ENCODE measurements at places on chromosomes 2 and 18.
A peak's percentile ranks its signal among the peaks of the same experiment; 100 is the strongest.

DNA sequence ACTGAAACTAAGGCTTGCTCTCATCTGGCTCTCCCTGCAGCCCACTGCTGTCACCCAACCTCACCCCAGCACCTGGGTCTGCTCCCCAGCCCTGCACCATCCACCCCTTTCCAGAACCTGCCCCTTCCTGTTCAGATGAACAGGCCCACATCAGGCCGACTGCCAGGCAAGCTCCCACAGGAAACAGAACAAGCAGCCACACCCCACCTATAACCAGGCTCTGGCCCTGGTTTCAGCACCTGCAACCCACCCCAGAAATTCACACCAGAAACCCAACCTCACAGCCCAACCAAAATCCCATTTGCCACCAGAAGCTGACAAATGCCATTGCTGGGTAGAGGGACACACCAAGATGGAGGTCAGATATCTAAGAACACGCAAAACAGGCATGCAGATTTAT is 159.2 kb upstream of the ID2 start:
- DNase-seq = no peak

- peak; percentile 77 for DNase-seq
Measured at GRCh38 chr18:48940854-48941611, 9.7 kb downstream of the SMAD7 start.

DNA sequence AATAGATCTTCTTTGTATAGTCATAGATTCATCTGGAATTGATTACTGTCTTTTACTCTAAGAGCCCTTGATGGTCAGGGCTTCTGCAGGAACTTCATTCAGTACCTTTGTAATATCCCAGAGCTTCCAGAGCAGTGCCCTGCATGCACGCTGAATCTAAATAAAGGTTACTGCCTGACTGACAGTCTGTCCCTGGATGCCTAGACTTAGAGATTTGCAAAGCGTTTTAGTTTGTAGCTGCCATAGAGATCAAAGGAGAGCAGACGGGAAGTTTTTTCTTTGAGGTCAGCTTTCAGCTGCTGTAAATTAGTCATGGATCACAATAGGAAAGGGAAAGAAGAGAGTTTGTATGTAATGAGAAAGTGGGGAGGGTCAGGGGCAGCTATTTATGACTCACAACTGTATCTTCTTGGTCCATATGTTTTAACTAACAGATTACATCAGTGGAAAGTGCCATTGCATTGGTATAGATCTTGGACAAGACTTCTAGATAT is 45.2 kb upstream of the NYAP2 start:
- DNase-seq = no peak

DNA sequence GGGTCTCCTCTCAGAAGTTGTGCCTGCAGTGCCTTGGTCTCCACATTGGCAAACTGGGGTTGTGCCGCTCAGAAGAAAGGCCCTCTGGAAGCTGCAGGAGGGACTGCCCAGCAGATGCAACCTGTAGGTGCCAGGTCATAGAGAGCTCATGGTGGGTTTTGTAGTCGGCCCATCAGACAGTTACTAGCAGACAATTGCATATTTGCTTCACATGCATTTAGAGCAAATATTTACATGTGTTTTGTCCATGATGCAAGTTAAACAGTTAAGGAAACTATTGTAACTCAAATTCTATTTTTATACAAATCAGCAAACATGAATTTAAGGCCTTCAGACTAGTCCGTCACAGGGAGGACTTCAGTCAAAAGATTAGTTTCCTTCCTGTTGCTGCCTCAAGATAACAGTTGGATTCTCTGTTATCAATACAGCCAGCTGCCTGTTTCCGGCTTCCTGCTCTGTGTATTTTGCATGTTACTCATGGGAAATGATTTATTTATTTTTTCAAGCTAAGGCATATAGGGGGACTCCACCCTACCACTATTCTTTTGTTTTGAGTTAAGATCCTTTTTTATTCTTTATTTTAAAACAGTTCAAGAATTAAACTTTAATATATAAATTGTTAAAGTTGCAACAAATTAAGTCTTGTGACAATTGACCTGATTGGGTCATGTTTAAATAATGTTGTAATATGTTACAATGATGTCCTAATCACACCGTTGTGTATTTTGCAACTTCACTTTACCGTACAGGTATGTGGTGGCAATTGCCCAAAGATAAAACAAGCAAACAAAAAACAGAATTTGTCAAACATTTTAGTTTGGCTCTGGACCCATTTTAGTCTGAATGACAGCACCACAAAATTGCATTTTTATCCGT is 133.5 kb downstream of the SPTBN1 start:
- DNase-seq = no peak

DNA sequence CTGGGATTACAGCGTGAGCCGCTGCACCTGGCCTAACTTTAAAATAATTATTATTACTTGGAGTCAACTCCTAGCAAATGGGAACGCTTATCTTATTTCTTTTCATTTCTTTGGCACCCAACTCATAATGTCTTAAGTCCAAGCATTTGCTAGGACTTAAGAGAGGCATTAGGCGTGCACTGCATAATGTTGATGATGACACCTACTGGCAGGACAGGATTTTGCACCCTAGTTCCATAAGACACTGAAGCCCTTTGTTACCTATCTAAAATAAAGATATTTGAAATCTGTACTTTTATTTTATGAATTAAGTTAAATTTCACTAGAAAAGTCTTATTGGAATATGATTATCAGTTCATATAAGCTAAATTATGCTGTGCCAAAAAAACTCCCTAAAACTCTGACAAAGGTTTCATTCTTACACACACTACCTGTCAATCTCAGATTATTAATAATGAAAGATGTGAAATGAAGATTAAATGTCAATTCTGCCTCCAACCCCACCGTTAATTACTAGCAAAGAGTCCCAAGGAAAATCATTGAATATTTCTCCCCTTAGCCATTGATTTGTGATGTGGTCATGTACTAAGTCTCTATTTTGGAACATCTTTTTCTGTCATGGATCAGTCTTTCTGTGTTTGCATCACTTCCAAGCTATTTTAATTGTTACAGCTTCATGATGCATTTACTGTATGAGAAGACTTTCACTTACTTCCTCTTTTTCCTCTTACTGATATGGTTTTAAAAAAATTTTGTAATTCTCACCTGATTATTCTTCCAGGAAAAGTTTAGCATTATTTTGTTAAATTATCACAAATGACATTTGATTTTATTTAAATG is 12.7 kb upstream of the CDH2 start:
- no peak for DNase-seq

DNA sequence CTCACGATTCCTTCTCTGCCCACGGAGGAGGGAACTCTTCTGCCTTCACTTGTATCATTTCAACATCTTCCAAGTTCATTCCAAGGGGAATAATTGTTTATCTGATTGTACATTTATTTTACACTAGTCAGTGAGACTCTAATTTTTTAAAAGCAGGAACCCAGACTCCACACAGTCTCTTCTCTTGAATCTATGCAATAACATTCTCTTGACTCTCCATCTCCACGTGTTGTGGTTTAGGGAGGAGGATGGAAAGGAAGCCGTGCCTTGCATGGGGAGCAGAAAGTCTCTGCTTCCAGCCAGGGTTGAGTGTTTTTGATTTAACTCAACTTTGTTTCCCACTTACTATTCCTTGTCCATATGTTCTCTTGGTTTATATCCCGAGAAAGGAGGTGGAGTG is 131.1 kb upstream of the RIOK3 start:
- no peak for DNase-seq

DNA sequence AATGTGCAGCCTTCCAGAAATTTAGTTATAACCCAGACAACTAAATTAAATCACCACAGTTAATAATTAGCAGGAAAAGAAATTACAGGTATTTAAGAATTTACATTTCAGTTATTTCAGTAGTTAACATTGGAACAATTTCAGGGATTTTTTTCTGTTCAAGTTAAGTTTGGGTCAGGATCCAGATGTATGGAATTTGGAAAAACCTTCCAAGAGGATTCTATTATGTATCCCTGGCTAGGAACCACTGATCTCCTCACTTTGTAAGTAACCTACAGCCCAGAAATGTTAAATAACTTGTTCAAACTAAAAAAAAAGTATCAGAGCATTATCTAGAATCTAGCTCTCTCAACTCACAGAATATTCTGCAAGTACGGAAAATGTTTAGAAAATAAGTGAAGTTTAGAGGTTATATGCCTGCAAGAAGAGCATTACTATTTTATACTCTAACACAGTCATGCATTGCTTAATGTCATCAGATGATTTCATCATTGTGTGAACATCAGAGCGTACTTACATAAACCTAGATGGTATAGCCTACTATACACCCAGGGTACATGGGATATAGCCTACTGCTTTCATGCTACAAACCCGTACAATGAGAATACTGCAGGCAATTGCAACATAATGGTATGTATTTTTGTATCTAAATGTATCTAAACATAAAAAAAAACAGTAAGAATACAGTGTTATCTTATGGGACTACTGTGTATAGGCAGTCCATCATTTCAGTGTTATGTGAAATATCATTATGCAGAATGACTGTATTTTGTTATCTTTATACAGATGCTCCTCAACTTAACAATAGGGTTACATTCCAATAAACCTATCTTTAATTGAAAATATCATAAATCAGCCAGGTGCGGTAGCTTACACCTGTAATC is 6.1 kb downstream of the NCKAP1 start:
- DNase-seq = no peak

GRCh38 chr2:26114151-26114550 is 58.7 kb upstream of the GAREM2 start:
- no peak for DNase-seq

DNA sequence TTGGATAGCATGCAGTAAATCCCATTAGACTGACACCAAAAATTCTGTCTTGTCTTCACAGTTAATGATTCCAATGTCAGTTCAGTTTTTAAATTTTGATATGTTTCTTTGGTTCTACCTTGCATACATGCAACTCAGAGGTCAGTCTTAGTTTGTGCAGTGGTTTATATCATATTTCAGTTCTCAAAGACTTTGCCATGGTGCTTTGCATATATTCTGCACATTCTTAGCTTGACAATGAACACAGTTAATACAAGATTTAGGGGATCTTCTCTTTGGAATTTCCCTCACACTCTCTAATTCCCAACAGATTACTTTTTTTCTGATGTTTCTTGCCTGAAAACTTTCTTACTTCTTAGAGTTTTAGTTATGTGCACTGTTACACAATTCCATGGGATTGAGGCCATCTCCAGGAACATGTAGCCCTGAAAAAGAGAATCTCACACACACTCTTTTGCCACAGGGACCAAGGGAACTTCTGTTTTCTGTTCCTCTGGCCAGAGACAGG is 17.3 kb downstream of the NOL4 start:
- DNase-seq = no peak

DNA sequence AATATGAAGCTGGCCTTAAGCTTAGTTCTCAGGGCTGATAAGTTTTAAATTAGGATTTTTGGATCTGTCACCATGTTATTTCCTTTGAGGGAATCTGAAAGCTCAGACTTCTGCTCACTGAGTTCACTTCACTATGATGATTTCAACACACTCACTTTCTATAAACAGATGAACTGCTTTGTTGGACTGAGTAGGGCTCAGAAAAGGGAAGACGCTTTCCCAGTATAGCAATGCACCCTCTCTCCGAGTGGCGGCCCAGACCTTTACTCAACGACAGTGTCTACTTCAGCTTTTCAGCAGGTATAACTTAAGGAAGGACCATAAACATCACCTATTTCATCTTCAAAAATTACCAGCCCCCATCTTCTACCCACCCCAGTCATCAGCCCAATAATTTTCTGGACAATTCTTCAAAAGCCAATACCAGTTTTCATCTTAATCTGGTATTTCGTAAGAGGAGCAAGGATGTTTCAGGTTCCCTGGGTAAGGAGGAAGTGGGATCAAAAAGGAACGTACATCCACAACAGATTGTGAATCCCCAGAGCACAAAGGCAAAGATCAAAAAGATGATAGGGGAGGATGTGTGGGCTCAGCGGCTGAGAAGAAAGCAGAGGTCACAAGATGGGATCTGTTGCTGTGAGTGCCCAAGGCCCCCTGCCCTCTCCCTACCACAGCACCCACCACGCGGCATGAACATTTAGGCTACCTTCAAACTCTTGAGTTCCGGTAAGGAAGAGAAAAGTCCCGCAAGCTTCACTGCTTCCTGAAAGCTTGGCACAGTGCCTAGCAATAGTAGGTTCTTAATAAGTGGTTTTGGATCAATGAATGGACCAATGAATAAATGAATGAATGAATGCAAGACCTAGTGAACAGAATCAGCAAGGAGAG is 41.9 kb downstream of the LPIN2 start:
- DNase-seq = no peak

DNA sequence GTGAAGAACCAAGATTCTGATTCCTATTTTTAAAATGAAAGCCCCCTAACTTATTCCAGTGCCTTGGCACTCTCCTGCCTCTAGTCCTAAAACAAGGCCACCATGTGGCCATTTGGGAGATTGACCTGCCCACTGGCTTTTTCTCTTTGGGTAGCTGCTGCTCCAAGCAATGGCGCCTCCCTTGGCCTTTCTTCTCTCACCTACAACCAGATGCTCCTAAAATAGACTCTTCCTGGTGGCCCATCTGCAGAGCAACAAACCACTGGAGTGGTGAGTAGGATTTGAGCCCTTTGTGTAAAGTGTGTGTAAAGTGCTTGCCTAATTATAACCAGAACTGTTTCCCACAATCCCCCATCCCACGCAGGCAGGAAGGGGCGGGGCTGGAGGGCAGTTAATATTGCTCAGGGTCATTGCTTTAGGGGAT is 114.2 kb downstream of the FHOD3 start:
- DNase-seq = no peak

DNA sequence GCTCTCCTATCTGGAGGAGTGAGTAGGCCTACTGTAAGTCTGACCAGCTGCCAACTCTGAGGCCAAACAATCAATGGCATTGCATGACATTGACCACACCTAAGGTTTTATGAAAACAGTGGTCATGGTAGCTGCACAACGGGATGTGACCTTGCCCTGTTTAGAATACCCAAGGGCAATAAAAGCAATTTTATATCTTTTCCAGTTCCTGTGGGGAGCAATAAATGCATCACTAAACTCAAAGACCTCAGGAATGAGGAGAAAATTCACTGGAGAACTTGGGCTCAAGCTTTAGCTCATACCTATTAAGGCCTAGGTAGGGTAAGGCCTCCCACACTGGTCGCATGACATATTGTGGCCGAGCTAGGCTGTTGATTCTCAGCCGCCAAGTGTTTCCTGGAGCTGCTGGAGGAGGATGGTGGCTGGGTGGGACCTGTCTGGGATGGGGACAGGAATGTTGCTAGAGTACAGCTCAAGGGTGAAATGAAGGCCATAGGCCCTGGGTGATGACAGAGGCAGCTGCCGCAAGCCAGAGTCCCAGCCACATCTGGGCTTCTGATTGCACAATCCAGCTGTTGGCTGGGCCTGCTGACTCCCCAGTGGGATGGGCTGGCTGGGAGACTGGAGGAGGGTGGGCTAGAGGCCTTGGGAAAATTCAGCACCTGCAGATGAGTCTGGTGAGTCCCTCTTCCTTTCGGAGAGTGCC is 313.7 kb downstream of the CYP26B1 start:
- no peak for DNase-seq

DNA sequence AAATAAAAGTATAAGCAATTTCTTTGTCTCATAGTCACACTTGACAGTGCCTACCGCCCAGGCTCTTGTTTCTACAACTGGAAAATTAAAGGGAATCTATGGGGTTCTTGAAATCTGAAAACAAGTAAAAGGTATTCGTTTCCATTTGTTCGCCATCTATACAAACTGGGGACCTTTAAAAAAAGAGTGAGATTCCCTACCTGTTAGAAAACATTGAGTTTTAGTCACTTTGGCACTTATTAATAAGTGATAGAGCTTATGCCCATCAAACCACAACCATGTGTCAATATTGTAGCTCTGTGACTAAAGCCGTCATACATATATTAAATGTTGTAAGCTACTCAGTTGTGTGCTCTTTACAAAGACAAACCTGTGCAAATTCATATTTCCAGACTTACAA is 13.2 kb downstream of the FN1 start:
- DNase-seq = no peak

All from activated naive CD8-positive, alpha-beta T cell treated with anti-CD3 and anti-CD28 coated beads for 36 hours (primary cell).